ENCODE measurements at places on chromosomes 7 and 10.
A peak's percentile ranks its signal among the peaks of the same experiment; 100 is the strongest.

- DNase-seq, result peak; percentile 24
Observed at GRCh38 chr7:83060218-83060617, 102.5 kb downstream of the PCLO start.

GRCh38 chr10:99297033-99297432 is 32.1 kb upstream of the CNNM1 start:
- DNase-seq, result no peak

GRCh38 chr7:137801003-137801402 is 45.8 kb downstream of the DGKI start:
- no peak for DNase-seq

GRCh38 chr7:148191391-148192065 is 399.0 kb upstream of the C7orf33 start:
- peak; percentile 14 for DNase-seq

- DNase-seq, result no peak
Observed at GRCh38 chr10:61901829-61902444, 438 bp downstream of the ARID5B start.

DNA sequence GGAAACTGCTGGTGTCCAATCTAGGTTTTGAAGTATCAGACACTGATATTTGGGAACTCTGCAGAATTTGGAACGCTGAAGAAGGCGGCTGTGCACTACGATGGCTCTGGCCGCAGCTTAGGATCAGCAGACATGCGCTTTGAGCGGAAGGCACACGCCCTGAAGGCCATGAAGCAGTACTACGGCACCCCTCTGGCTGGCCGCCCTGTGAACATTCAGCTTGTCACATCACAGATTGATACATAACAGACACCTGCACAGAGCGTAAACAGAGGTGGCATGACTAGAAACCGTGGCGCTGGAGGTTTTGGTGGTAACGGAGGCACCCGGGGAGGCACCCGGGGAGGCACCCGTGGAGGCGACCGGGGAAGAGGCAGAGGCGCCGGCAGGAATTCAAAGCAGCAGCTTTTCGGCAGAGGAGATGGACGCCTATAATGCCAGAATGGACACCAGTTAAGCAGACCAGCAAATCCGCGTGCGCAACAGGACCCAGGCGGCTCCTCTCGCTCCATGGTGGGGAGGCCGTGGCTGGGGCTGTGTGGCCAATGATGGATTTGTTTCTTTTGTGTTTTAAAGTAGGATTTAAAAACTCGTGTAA is 22.2 kb upstream of the CCL24 start:
- no peak for DNase-seq

- DNase-seq, result no peak
Observed at GRCh38 chr7:22879280-22879679, 56.6 kb upstream of the TOMM7 start.

DNA sequence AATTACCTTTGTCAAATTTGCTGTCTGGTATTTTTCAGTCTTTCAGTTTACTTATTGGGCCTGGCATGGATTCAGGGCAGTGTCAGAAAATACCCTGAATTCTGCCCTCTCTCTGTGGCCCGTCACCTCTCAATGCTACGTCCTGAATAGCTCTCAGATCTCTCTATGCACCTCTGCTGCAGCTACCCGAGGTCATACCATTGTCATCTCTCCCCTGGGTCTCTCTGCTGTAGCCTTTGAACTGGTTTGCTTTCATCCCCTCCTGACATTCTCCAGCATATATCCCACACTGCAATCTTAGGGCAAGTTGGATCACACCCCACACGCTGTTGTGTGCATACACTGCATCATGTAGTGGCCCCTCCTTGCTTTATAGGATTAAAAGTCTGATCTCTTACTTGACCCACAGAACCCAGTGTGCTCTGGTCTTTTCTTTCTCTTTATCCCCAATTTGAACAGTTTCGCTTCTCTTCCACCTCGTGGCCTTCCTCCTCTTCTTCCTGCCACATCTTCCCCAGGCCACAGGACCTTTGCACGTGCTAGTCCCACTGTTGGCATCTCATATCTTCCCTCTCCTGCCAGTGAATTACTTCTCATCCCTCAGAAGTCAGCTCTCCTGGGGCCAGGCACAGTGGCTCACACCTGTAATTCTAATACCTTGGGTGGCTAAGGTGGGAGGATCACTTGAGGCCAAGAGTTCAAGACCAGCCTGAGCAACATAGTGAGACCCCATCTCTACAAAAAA is 372.9 kb downstream of the GALNT17 start:
- no peak for DNase-seq

GRCh38 chr7:64849250-64849923 is 53.7 kb upstream of the ZNF273 start:
- no peak for DNase-seq

DNA sequence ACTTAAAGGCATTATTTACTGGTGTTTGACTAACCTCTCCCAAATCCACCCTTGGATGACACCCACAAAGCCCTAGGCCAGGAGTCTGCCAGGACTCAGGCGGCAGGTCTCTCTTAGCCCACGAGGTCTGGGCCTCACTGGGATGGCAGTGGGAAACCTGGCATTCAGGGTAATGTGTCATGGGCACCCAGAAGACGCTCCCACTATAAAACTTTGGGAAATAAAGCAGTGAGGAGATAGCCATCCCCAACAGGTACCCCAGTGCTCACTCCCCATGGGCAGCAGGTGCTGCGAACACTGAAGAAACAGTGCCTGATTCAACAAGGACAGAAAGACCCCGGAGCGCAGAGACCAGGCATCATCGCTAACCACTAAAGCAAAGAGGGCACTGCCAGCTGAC is 14.4 kb upstream of the PTPRN2 start:
- no peak for DNase-seq

DNA sequence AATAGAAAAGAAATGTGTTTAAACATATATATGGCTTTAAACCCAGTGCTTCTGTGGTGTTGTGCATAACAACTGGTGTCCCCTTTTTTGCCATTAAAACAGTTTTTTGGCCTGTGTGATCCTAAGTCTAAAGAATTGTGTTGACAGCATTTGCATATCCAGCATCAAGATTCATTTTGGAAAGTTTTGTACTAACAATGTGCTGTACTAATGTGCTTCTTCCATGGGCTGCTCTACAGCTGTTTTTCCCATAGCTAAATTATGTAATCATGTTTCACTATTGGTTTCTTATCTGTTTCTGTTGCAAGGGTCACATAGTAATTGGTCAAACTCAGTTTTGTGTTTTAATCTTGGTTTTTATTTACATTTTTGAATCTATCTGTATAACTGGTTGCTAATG is 5.5 kb downstream of the CNNM2 start:
- no peak for DNase-seq

- DNase-seq, result peak; percentile 13
Observed at GRCh38 chr10:44284198-44285084, 100.5 kb downstream of the CXCL12 start.

DNA sequence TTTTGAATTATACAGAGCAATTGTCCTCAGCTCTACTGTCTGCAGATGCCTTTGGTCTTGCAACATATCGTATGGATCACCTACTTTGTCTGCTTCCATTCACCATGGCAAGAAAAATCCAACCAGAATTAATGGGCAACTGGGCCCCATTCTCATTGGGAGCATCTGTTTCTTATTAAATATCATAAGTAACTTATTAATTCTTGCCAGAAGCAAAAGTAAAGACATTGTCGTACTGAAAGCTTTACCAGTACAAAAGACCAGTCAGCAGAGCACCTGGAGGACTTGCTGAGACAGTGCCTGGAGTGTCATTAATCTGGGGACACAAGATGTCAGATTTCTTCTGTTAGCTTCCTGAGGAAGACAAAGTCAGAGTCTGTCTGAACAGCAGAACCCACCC is 404.5 kb downstream of the INHBA start:
- no peak for DNase-seq

GRCh38 chr10:59550061-59550460 is 159.6 kb downstream of the SLC16A9 start:
- DNase-seq, result no peak

DNA sequence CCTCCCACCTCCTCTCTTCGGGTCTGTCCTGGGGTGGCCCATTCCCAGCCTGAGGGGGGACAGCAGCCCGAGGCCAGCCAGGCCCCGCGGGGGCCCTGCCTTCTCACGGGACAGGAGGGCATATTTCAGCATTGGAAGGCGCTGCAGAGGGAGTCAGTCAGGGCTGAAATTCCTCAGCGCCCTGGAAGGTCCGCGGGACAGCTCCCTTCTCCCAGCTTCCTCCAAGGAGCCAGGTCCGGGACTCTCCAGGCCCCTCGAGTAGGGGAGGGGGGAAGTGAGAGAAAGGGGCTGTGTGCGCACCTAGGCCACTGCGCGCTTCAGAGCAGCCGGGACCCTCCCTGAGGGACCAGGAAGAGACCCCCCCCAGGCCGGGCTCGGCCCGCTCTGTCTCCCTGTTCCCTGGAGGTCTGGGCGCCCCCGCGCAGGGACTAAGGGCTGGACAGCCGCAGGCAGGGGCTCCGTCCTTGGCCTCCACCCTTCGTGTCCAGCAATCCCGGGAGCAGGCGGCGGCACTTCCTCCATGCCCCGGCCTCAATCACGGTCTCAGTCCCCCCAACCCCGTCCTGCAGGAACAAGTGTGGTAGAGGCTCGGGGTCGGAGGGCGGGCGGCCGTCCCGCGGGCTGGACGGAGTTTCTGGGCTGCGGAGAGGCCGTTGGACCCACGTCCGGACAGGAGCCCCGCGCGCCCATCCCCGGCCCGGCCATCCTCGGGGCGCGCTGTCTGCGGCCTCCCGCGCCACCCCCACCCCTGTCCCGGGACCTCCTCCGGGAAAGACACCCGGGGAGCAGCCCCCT is 6.0 kb upstream of the ELFN1 start:
- DNase-seq, result no peak
